ENCODE measurements at places on chromosomes 12 and 14.

- DNase-seq, result peak; percentile 32
- H3K4me3 ChIP-seq, result peak overlapping the region; percentile 91
- H3K27me3 ChIP-seq, result no peaks in the 10 kb centered on the region
- H3K36me3 ChIP-seq, result peaks cover 39% of the 10 kb centered on the region
Observed at GRCh38 chr12:56128670-56129205, 671 bp downstream of the ESYT1 start.

- no peak overlapping the region for H3K27ac ChIP-seq
- DNase-seq, result peak; percentile 62
- peaks cover 22% of the 10 kb centered on the region for H3K27me3 ChIP-seq
- no peaks in the 10 kb centered on the region for H3K36me3 ChIP-seq
- no peak overlapping the region for H3K4me3 ChIP-seq
Observed at GRCh38 chr12:53701518-53702264, 25.6 kb downstream of the CALCOCO1 start.

DNA sequence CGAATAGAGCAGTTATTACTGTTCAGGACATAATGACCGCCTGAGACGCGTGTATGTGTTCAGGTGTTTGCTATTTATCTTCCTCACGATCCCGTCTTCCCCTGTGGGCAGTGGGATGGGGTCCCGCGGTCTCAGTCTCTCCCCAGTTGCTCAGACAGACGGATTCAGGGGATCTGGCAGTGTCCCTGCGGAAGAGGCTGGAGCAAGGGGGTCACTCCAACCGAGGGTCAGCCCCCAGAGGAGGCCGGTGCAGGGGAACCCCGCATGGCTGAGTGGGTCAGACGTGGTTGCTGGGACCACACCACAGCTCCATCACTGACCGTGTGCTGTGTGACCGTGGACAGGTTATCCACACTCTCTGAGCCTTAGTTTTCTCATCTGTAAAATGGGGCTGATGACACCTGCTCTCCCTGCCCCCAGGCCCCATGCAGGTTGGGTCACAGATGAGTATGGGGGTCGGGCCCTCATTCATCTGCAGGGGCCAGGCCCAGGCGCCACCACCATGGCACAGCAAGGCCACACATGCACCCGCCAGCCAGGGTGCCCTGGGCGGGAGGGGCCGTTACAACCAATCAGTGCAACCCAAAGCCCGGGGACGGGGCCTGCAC lies 5.2 kb downstream of the MMP17 start:
- H3K27ac ChIP-seq, result no peak overlapping the region
- H3K4me1 ChIP-seq, result peaks cover 76% of the 10 kb centered on the region
- peaks cover 7% of the 10 kb centered on the region for H3K27me3 ChIP-seq
- H3K36me3 ChIP-seq, result peaks cover 22% of the 10 kb centered on the region

DNA sequence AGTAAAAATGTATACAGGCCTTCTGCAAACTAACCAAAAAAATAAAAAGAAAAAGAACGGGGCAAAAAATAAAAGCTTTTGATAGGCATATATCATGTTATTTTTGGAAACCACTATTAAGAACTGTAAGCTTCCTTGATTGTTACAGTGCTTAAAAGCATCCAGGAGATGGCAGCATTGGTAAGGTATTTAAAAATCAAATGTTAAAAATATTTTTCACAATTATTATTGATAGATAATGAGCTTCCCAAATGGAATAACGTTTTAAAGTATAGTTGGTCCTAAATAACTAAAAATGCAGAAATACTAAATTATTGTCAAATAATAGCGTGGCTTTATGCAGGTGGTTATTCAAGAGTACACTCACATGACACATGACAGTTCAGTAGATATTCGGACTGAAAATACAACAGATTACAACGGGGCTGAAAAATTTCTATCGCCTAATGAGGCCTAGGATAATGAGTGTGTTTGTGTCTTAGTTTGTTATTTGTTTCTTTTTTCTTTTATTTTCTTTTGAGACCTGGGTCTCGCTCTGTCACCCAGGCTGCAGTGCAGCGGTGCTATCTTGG lies 127.2 kb upstream of the ATF7IP start:
- no peak overlapping the region for H3K27ac ChIP-seq
- H3K27me3 ChIP-seq, result no peaks in the 10 kb centered on the region
- H3K4me3 ChIP-seq, result no peak overlapping the region
- no peak for DNase-seq
- H3K36me3 ChIP-seq, result no peaks in the 10 kb centered on the region

GRCh38 chr12:34126239-34126641 lies 103.9 kb downstream of the ALG10 start:
- no peaks in the 10 kb centered on the region for H3K4me1 ChIP-seq
- no peak overlapping the region for H3K27ac ChIP-seq
- H3K27me3 ChIP-seq, result no peaks in the 10 kb centered on the region
- no peak overlapping the region for H3K4me3 ChIP-seq

GRCh38 chr14:97282210-97283004 lies 485.2 kb downstream of the VRK1 start:
- H3K27ac ChIP-seq, result no peak overlapping the region
- H3K4me1 ChIP-seq, result no peaks in the 10 kb centered on the region
- H3K4me3 ChIP-seq, result no peak overlapping the region
- H3K36me3 ChIP-seq, result no peaks in the 10 kb centered on the region

DNA sequence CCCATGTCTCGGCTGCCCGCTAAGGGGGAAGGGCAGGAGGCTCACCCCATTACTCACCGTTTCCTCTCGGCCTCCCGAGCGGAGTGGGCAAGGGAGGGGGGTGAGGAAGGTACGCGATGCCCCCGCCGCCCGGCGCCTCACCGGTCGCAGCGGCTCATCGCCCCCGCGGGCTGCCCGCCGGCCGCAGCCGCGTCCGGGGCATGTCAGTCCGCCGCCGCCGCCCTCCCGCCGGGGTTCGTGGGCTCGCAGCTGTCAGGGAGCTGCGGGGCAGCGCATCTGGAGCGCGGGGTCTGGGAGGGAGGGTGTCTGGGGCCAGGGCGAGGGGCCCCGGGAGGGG lies 461 bp downstream of the SLC8A3 start:
- peaks cover 28% of the 10 kb centered on the region for H3K4me1 ChIP-seq
- H3K27ac ChIP-seq, result no peak overlapping the region
- DNase-seq, result no peak
- H3K36me3 ChIP-seq, result no peaks in the 10 kb centered on the region
- H3K27me3 ChIP-seq, result peaks cover 12% of the 10 kb centered on the region

DNA sequence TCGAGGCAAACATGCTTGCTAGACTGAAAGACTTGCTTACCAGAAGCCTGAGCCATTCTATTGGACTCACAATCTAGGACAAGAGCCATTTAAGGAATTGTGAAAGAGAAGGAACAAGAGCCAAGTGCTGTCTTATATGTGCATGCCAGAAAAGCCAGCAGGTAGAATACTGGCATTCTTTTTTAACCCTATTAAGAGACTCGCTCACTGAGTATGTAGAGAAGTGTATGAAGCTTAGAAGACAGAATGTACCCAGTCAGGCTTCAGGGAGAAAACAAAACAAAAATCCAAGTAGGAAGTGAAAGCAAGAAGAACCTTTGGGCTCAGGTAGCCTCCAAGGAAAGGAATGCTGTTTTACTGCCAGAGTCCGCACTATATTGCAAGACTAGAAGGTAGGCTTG lies 65.9 kb downstream of the DCAF5 start:
- H3K27ac ChIP-seq, result no peak overlapping the region
- peaks cover 3% of the 10 kb centered on the region for H3K4me1 ChIP-seq
- H3K27me3 ChIP-seq, result no peaks in the 10 kb centered on the region
- H3K36me3 ChIP-seq, result peaks cover 3% of the 10 kb centered on the region
- no peak for DNase-seq
- no peak overlapping the region for H3K4me3 ChIP-seq

DNA sequence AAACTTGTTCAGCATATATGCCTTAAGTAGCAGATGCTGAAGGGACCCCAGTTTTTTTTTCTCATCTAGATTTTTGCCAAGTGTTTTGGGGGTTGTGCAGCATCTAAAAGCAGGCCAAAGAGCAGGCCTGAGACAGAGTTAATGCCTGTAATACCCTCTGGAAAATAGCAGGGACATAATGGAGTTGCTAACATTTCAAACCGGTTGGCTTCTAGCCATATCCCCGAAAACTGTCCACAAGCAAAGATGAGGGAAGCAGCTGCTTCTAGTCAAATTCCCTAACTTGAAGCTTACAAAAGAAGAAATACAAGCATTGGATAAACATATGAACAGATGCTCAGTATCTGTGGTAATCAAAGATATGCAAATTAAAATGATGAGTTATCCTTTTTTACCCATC lies 52.1 kb upstream of the AEBP2 start:
- no peaks in the 10 kb centered on the region for H3K27me3 ChIP-seq
- H3K4me1 ChIP-seq, result no peaks in the 10 kb centered on the region
- H3K27ac ChIP-seq, result no peak overlapping the region
- no peaks in the 10 kb centered on the region for H3K36me3 ChIP-seq

DNA sequence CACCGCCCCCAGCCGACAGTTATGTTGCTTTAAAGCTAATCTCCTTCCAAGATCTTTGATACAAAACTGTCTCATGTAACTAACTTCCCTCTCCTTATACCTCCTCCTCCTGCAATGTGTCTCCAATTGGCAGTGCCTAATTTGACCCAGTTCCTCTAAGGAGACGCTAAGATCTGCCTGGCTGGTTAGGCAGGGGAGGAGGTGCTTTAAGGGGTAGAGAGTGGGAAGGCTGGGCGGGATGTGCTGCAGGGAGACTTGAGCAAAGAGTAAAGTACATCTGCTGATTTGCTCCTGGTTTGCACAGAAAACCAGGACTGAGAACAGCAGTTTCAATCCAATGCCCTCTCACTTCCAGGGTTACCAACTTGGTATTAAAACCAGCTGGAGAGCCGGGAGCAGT lies 7.4 kb upstream of the IKZF4 start:
- H3K27me3 ChIP-seq, result no peaks in the 10 kb centered on the region
- H3K27ac ChIP-seq, result no peak overlapping the region
- peaks cover 10% of the 10 kb centered on the region for H3K36me3 ChIP-seq
- H3K4me1 ChIP-seq, result peaks cover 4% of the 10 kb centered on the region

DNA sequence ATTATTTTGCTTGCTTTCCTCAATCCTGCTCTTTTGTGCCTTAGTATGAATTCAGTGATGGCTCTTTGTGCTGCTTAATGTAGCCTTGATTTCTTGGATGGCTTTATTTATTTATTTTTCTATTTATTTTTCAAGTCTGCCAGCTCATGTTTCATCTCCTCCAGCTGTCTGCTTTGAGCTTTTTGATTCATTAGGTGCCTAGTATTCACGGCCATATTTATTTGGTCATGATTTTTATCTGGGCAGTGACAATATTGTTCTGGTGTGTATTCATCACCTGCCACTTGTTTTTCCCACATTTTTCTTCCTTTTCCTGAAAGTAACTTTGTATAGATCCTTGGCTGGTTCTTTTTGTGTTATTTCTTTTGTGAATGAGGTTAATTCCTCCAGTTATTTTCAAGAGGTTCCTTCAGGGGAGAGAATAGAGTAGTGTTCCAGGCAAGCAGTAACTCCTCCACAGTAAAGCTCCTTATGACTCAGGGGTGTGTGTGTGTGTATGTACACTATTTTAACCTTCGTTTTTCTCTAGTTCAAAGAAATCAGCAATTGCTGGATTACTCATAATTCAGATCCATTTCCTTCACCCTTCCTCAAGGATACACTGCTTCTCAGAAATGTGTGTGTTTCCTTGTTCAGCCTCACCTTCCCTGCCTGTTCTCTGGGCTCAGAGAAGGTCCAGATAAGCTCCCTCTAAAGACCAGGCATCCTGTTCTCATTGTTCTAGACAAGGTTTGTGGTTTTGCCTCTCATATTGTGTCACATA lies 51.6 kb upstream of the PMCH start:
- no peak for DNase-seq
- H3K4me1 ChIP-seq, result no peaks in the 10 kb centered on the region
- H3K36me3 ChIP-seq, result no peaks in the 10 kb centered on the region
- H3K27ac ChIP-seq, result no peak overlapping the region

DNA sequence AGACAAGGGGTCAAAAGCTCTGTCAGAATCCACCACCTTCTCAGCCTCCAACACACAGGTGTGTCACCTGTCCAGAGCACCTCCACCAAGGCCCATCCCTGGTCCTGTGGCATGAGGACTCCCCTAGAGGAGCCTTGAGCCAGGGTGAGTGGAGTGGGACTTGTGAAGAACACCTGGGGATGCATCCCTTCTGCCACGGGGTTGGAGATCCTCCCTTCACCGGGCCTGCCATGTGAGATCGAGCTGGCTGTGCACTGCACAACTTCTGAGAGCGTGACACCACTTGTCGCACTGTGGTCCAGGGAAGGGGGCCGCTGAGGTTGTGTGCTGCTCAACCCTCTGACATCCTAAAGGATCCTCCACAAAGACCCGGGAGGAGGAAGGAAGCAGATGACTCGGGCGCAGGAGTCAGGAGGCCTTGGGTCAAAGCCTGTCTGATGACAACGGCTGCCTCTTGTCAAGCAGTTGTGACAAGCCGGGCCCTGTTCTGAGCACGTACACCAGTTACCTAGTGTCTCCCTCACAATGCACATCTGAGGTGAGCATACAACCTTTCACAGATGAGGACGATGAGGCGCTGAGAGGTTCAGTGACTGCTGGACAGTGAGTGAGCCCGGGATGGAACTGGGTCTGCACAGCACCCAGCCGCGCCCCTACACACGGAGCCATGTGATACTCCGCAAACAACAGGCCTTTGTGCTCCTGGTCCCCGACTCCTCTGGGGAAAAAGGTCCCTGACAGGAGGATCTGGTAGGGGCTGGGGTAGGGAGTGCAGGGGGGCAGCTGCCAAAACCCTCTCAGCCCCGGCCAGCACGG lies 35.6 kb downstream of the CHGA start:
- DNase-seq, result no peak
- peak overlapping the region; percentile 70 for H3K27ac ChIP-seq
- peaks cover 55% of the 10 kb centered on the region for H3K4me1 ChIP-seq
- no peaks in the 10 kb centered on the region for H3K27me3 ChIP-seq
- H3K36me3 ChIP-seq, result peaks cover 60% of the 10 kb centered on the region

Data from spinal cord (tissue), 10 donors.